ENCODE measurements at places on chromosomes 4 and X.

GRCh38 chrX:42127563-42127962 lies 204.2 kb upstream of the CASK start:
- no peaks in the 10 kb centered on the region for H3K27me3 ChIP-seq
- no peak for DNase-seq
- H3K4me1 ChIP-seq: no peaks in the 10 kb centered on the region
- H3K27ac ChIP-seq: no peak overlapping the region
- no peak overlapping the region for H3K4me3 ChIP-seq
- no peaks in the 10 kb centered on the region for H3K36me3 ChIP-seq

DNA sequence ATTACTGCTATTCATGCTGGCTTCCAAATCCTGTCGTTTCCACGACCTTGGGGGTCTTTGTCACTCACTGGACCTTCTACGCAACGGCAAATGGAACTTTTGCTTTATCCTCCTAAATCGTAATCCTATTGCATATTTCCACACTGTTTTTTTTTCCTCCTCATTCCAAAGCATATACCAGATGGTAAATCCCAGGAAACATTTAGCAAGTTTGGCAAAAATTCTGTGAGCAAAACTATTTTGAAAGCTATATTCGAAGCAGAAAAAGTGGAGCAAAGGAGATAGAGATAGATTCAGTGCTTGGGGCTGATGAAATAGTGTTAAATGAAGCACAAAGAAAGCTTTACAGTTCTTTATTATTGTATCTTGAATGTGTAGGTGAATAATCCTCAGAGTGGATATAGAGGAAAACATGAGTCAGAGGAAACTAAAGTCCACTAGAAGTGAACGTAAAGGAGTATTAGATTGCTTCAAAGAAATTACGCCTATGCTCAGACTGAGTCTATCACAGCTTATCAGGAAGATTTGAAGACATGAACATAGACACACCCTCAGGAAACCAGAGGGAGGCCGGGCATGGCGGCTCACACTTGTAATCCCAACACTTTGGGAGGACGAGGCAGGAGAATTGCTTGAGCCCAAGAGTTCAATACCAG lies 50.2 kb upstream of the FAM9A start:
- no peaks in the 10 kb centered on the region for H3K4me1 ChIP-seq
- H3K4me3 ChIP-seq: no peak overlapping the region
- H3K27ac ChIP-seq: no peak overlapping the region
- no peaks in the 10 kb centered on the region for H3K27me3 ChIP-seq
- H3K36me3 ChIP-seq: no peaks in the 10 kb centered on the region

DNA sequence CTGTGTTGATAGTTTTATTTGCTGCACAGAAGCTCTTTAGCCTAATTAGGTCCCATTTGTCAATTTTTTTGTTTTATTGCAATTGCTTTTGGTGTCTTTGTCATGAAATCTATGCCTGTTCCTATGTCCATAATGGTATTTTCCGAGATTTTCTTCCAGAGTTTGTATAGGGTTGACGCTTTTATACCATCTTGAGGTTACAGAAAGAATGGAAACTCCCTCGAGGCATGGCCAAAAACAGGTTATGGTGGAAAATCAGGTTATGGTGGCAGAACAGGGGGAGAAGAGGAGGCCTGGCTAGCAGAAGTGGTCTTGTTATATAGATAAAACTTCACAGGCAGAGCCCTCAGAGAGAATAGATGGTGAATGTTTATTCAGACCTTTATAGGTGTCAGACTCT lies 21.6 kb downstream of the OPHN1 start:
- no peak overlapping the region for H3K4me3 ChIP-seq
- no peak overlapping the region for H3K27ac ChIP-seq
- DNase-seq: no peak
- no peaks in the 10 kb centered on the region for H3K4me1 ChIP-seq
- no peaks in the 10 kb centered on the region for H3K36me3 ChIP-seq

- no peaks in the 10 kb centered on the region for H3K27me3 ChIP-seq
- no peak for DNase-seq
- H3K36me3 ChIP-seq: no peaks in the 10 kb centered on the region
- no peak overlapping the region for H3K27ac ChIP-seq
Measured at GRCh38 chrX:43655151-43656004, 721 bp upstream of the MAOA start.

DNA sequence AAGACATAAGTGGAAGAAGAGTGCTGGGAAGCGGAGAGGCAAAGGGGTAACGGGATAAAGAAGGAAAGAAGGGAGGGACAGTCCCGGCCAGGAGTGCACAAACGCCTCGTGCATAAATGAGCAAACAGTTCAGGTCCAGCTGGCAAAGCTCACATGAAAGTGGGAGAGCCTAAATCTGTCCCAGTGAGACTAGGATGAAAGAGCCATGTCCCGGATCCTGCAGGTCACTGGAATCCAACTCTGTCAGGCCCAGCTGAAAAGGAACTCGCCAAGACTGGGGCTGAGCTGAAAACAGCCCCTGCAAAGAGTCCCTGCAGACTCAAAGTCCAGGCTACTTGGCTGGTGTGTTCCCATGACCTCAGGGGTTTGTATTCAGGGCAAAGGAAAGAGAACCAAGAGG lies 38.0 kb upstream of the CRMP1 start:
- no peak overlapping the region for H3K4me3 ChIP-seq
- no peaks in the 10 kb centered on the region for H3K36me3 ChIP-seq
- peaks cover 35% of the 10 kb centered on the region for H3K27me3 ChIP-seq
- no peak for DNase-seq

DNA sequence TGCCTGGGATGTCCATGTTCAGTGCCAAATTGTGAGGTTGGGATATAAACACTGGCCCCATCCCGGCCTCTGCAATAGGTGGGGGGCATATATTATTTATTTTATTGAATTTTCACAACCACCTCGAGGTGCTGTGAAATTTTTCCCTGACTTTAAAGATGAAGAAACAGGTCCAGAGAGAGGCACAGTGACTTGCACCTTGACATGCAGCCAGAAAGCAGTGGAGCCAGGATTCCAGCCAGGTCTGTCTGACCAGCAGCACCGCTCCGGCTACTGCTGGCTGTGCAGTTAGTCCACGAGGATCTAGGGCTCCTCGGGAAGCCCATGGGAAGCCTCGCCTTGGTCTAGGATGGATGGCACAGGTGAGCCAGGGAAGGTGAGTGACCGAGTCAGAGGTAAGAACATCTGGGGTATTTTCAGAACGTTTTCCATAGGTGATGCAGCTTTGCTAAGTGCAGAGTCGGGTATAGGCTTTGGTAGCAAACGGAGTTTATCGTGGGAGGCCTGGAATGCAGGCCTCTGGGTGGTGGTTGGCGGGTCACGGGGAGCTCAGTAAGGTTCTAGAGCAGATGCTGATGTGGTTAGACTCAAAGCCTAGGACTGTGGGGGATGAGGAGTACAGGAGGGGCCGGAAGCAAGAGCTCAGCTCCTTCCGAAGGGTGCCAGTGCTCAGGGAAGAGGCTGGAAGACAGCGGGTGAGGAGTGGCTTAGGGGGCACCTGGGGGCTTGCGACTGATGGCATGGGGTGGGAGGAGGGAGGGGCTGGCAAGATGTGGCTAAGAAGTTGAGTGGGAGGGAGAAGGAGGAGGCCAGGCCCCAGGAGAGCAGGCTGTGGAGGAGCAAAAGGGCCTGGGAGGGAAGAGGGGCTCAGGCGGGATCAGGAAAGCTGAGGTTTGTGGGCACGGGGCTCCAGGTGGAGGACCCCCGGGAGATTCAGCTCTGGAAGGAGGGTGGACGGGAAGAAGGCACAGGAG lies 107.7 kb upstream of the LRPAP1 start:
- H3K36me3 ChIP-seq: no peaks in the 10 kb centered on the region
- peaks cover 1% of the 10 kb centered on the region for H3K4me1 ChIP-seq
- no peak for DNase-seq
- no peak overlapping the region for H3K4me3 ChIP-seq
- H3K27me3 ChIP-seq: peaks cover 7% of the 10 kb centered on the region

DNA sequence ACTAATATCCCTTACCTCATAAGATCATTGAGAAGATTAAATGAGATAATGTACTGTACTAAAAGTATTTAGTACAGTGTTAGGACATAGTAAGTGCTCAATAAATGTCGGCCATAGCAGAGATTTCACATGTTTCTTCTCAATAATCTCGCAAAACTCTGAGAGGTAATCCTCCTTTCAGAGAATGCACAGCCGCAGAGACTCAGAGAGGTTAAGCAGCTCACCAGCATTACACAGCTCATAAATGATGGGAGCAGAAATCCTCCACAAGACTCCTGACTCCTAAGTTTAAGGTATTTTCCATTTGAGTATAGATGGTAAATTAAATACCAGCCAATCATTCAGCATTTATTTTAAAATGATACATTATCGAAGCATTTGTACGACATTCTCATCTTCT lies 34.6 kb downstream of the FAM114A1 start:
- no peak overlapping the region for H3K4me3 ChIP-seq
- H3K27ac ChIP-seq: no peak overlapping the region

DNA sequence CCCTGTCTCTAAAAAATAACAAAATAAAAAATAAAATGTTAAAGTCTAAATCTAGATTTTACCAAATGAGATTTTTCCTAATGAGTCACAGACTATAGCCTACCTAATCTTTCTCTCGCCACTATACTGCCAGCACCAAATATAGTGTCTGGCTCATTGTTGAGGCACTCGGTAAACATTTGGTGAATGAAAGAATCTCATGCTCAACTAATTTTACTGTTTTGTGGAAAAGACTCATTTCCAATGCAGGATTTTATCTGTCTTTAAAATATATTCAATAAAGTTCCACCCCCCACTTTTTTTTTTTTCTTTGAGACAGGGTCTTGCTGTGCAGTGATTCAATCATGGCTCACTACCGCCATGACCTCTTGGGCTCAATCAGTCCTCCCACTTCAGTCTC lies 71.5 kb downstream of the PLS3 start:
- no peaks in the 10 kb centered on the region for H3K27me3 ChIP-seq
- no peak for DNase-seq
- no peaks in the 10 kb centered on the region for H3K4me1 ChIP-seq

GRCh38 chrX:71871367-71871766 lies 39.3 kb upstream of the NHSL2 start:
- no peak overlapping the region for H3K4me3 ChIP-seq
- H3K36me3 ChIP-seq: no peaks in the 10 kb centered on the region
- no peak for DNase-seq
- H3K27me3 ChIP-seq: no peaks in the 10 kb centered on the region
- H3K4me1 ChIP-seq: peaks cover 2% of the 10 kb centered on the region
- H3K27ac ChIP-seq: no peak overlapping the region

DNA sequence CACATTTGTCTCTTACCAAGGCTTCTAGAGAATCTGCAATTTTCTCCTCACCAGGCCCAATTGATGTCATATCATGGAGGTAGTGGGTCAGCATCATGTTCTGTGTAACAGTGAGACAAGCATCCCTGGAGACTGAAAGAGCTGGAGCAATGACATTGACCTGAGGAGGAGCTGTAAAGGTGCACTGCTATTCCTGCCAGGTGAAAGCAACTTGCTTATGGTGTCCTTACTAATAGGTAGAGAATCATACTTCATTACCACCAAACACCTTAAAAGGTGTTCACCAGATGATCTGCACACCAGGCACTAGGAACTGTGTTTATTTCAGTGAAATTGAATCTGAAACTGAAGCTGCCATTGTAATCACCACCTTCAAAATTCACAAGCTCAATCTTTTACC lies 188.7 kb downstream of the AFAP1 start:
- no peak for DNase-seq
- H3K4me3 ChIP-seq: no peak overlapping the region
- H3K27ac ChIP-seq: no peak overlapping the region
- H3K4me1 ChIP-seq: no peaks in the 10 kb centered on the region
- no peaks in the 10 kb centered on the region for H3K27me3 ChIP-seq

GRCh38 chrX:39955625-39956024 lies 142.1 kb downstream of the BCOR start:
- H3K27me3 ChIP-seq: no peaks in the 10 kb centered on the region
- H3K36me3 ChIP-seq: no peaks in the 10 kb centered on the region
- no peak overlapping the region for H3K27ac ChIP-seq
- DNase-seq: no peak
- no peak overlapping the region for H3K4me3 ChIP-seq

DNA sequence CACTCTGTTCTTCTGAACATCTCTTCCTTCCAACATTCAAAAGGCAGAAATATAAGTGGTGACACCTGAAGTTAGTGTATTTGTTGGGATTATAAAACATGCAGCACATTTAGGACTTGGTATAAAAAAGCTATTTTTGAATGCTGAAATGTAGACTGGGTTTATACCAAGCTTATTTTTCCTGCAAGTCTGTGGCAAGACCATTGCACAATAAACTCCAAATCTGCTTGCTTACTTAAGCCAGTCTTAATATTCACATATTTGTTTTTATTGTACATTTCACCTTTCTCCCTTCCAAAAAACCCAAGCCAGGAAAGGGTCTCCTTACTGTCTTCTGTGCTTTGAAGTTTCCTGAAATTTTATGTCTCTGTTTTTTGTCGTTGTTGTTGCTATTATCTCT lies 63.7 kb downstream of the FHIP1A start:
- H3K4me3 ChIP-seq: no peak overlapping the region
- H3K27ac ChIP-seq: no peak overlapping the region
- peaks cover 5% of the 10 kb centered on the region for H3K27me3 ChIP-seq

DNA sequence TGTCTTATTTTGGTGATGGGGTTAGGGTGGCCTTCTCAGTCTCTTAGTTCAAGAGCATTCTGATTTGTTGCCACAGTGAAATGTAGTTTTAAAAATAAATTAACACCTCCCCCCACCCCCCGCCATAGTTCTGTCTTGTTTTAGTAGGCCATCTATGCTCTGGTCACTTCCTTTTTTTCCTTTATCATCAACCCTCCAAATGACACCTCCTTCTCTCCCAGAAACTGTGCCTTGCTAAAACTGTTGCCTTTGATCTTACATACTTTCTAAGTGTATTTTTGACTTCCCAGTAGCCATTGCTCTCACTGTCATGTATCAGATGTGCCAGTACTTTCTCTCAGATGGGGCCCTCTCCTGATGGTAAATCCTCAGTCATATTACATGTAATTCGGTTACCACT lies 14.5 kb upstream of the NDUFC1 start:
- H3K27me3 ChIP-seq: no peaks in the 10 kb centered on the region
- no peak for DNase-seq
- no peaks in the 10 kb centered on the region for H3K36me3 ChIP-seq
- no peak overlapping the region for H3K27ac ChIP-seq
- H3K4me3 ChIP-seq: no peak overlapping the region
- H3K4me1 ChIP-seq: peaks cover 3% of the 10 kb centered on the region

- H3K4me1 ChIP-seq: peaks cover 3% of the 10 kb centered on the region
- peak overlapping the region; percentile 76 for H3K4me3 ChIP-seq
- H3K27ac ChIP-seq: no peak overlapping the region
- no peaks in the 10 kb centered on the region for H3K36me3 ChIP-seq
Measured at GRCh38 chr4:133151691-133152329, 2.7 kb downstream of the PCDH10 start.

- no peaks in the 10 kb centered on the region for H3K36me3 ChIP-seq
- H3K4me1 ChIP-seq: peaks cover 3% of the 10 kb centered on the region
- peak; percentile 5 for DNase-seq
- H3K4me3 ChIP-seq: no peak overlapping the region
- H3K27me3 ChIP-seq: no peaks in the 10 kb centered on the region
- H3K27ac ChIP-seq: no peak overlapping the region
Measured at GRCh38 chrX:119062750-119063374, 9.9 kb upstream of the CT47C1 start.

- no peak for DNase-seq
- H3K4me3 ChIP-seq: no peak overlapping the region
- no peaks in the 10 kb centered on the region for H3K4me1 ChIP-seq
- no peaks in the 10 kb centered on the region for H3K27me3 ChIP-seq
Measured at GRCh38 chr4:168900080-168900479, 110.0 kb downstream of the CBR4 start.

- H3K27ac ChIP-seq: no peak overlapping the region
- H3K27me3 ChIP-seq: no peaks in the 10 kb centered on the region
- no peak for DNase-seq
Measured at GRCh38 chr4:109754093-109754857, 24.4 kb upstream of the PLA2G12A start.

All from neuronal stem cell (in vitro differentiated cells).